ENCODE measurements at places on chromosomes 12 and 14.

DNA sequence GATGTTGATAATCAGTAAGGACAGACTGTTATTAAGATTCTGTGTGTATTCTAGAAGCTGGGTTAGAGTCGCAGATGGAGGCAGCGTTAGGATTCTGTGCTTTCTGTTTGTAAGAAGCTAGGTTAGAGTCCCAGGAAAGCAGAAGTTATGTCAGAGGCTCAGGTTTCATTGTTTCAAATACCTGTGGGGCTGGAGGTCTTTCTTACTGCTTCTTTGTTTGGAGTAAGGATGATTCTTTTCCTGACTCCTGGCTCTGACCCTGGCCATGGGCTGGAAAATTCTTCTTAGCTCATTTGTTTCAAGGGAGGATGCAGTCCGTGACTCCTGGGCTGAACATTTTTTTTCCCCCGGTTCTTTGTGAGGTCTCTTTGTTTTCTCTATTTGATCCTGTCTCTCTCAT lies 5.2 kb downstream of the MUCL1 start:
- DNase-seq = no peak

- DNase-seq = no peak
These were observed 35.0 kb downstream of the ITPR2 start for GRCh38 chr12:26798023-26798422.

- DNase-seq = peak; percentile 68
These were observed 23.7 kb upstream of the IFT81 start for GRCh38 chr12:110100315-110100970.

- DNase-seq = no peak
These were observed 1135.8 kb downstream of the BCL11B start for GRCh38 chr14:98136012-98136789.

DNA sequence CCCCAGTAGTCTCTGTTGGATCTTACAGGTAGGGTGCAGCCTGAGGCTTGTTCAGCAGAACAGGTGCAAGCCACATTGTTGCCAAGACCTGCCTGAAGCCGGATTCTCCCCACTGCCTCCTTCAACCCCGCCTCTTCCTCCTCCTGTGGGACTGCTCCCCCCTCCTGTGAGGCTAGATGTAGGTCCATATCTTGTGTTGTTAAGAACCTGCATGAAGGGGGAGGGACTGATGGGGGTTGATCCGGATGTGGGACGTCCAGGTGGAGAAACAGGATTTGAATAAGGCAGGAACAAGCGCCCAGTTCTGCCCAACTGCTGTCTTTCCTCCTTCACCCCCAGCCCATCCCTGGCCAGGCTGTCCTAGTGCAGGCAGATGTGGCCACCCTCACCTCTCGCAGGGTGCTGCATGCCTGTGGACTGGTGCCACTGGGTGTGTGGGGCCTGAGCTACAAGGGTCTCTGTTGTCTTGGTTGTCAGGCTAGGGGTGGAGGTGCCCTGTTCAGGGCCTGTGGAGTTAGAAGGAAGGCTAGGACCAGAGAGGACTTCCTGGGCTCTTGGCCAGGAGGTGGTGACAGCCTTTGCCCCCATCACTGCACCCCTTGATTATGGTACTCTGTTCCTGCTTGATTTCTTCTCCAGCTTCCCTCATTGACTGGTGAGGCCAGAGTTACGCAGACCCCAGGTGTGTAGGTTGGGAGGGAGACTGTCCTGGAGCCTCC lies 1.4 kb downstream of the NR4A1 start:
- DNase-seq = no peak

DNA sequence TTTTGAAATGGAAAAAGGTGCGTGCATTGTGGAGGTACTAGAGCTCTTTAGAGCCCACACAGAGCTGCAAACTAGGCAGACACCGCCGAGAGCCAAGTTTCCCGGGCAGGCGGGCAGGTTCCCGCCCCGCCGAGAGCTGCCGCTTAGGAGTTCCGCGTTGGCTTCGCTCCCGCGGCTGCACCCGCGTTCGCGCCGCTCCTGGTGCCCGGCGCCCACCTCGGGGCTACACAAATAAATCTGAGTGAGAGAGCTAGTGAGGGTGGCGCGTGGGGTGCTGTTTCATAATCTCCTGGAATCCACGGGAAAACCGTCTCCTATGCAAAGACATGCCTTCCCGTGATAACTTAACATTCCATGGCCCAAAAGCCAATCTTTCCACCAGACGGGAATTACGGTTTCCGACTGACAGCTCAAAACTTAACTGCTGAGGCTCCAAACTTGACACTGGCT lies 645 bp downstream of the KITLG start:
- DNase-seq = peak; percentile 26

DNA sequence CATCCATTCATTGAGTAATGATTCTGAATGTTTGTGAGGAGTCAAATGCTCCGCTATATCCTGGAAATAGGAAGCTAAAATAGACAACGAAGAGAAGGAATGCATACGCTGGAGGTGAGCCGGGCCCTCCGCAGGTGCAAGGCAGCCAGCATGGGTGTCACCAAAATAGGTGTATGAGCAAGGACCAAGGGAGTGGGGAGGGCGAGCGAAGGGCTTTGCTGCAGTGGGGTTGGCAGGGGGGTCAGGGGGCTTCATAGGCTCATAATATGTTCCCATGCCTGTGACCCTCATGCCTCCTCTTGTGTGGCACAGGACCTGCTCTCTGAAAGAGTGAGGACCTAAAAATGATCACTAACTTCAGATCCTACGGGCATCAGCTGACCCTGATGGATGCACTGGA lies 73.0 kb downstream of the PRMT8 start:
- DNase-seq = no peak

DNA sequence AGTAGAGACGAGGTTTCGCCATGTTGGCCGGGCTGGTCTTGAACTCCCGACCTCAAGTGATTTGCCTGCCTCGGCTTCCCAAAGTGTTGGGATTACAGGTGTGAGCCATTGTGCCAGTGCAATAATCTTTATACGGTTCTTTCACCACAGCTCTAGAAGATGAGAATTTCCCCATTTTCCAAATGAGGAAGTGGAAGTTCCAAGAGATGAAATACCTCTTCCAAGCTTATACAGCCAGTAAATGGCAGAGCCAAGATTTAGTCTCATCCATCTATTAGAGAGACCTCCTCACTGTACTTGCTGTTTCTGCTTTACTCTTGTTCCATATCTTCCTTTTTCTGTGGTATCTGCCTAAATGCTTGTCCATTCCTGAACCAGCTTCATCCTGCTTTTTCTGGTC lies 3.1 kb upstream of the LMNTD1 start:
- no peak for DNase-seq

- no peak for DNase-seq
These were observed 97.0 kb downstream of the ZFP36L1 start for GRCh38 chr14:68695856-68696255.

DNA sequence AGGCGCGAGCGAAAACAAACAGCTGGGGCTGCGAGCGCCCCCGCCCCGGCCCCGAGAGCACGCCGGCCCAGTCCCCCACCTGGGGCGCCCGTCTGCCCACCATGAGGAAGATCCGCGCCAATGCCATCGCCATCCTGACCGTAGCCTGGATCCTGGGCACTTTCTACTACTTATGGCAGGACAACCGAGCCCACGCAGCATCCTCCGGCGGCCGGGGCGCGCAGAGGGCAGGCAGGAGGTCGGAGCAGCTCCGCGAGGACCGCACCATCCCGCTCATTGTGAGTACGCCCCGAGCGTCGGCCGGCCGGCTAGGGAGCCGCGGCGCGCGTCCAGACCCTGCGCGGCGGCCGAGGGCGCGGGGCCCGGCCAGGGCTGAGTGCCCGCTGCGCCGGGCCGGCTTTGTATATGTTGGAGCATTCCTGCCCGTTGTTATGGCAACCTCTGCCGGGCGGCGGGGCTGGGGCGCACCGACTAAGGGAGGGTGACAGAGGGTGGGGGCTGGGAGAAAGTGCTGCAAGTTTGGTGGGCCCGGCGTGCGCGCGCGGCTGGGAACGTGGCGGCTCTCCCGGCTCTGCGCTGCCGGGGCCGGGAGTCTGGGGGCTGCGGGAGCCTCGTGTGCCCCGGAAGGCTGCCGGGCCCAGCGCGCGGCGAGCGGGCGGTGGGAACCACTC lies 367 bp downstream of the GALNT16 start:
- DNase-seq = peak; percentile 52

- DNase-seq = no peak
These were observed 63.9 kb downstream of the FUT8 start for GRCh38 chr14:65476273-65476941.

DNA sequence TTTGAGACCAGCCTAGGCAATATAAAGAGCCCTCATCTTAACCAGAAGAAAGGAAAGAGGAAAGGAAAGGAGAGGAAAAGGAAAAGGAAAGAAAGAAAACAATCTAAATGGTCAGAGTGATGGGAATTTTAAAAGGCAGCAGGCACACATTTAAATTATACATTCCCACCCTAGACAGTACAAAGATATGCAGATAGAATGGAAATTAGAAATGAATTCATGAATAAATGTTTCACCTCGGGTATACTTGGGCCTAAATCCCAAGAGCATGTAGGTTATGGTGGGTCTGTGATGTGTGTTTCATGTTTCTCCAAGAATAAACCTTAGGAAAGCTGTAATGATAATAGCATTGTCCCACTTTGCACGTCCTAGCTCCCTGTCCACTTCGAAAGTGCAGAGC lies 104.6 kb upstream of the SLCO1C1 start:
- no peak for DNase-seq

- peak; percentile 36 for DNase-seq
These were observed 24.6 kb upstream of the UBC start for GRCh38 chr12:124939079-124939420.

DNA sequence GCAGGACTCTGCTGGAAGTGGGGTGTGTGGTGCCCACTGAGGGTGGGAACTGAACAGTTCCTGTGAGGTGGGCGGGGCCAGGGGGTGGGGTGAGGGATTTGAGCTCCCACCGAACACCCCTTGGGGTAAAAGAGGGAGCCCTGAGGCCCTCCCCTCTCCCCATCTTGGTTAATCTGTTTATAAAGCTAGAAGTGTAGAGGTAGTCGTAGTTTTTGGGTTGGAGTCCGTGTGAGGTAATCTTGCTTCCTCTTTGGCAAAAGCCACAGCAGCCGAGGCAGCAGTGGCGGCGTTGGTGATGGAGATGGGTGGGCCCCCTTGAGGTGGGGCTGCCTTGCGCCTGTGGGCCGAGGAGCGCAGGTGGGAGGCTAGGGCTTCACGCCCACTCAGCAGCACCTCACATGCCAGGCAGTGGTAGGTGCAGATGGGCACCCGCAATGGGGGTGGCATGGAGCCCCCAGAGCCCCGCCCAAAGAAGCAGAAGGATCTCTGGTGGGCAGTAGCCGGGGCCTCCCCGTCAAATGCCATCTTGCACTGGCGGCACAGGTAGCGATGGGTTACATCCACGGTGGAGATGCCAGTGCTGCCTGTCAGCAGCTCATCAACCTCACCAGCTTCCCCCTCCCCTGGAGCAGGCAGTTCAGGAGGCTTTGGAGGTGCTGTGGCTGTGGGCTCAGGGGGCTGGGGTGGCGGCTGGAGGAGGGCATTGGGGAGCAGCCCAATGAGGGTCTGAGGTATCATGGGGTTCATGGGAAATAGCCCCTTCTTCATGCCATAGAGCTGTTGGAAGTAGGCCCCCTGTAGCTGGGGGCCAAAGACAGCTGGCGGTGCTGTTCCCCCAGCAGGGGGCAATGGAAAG lies 29.6 kb downstream of the ZFHX2 start:
- no peak for DNase-seq

GRCh38 chr12:27869567-27869966 lies 89.5 kb upstream of the MANSC4 start:
- no peak for DNase-seq

- no peak for DNase-seq
These were observed 15.9 kb downstream of the PYROXD1 start for GRCh38 chr12:21453312-21453852.

GRCh38 chr12:64608901-64609535 lies 1.3 kb upstream of the RASSF3 start:
- peak; percentile 59 for DNase-seq

- DNase-seq = no peak
These were observed 23.2 kb upstream of the RAP1B start for GRCh38 chr12:68587448-68587873.

- peak; percentile 20 for DNase-seq
These were observed 139.7 kb downstream of the SLCO1B3 start for GRCh38 chr12:20950248-20950647.

GRCh38 chr12:124610021-124610612 lies 42.7 kb upstream of the NCOR2 start:
- DNase-seq = no peak

DNA sequence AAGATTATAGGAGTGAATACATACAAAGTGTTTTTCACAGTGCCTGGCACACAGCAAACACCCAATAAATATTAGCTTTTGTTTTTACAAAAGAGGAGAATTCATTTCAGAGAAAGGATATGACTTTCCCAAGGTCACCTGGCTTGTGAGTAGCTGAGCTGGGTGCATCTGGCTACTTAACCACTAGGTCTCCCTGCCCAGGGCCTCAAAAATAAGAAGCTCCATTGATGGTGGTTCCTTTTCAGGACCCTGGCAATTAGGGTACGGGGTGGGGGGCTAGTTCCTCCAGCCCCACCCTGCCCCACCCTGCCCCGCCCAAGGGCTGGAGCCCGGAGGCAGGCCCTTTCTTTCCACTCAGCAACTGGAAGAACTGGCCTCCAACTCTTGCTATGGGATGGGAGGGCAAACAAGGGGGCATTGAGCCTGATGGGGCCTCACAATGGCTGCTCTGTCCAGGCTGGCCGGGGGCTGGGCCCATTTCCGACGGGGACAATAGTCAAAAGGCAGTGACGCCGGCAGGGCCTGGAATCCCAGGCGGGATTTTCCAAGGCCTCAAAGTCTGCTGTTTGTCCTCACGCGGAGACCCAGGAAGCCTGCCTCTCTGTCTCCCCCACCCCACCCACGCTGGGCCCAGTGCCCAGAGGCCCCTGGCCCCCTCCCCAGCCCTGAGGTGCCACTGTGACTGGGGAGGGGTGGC lies 8.2 kb upstream of the ATG101 start:
- DNase-seq = no peak

DNA sequence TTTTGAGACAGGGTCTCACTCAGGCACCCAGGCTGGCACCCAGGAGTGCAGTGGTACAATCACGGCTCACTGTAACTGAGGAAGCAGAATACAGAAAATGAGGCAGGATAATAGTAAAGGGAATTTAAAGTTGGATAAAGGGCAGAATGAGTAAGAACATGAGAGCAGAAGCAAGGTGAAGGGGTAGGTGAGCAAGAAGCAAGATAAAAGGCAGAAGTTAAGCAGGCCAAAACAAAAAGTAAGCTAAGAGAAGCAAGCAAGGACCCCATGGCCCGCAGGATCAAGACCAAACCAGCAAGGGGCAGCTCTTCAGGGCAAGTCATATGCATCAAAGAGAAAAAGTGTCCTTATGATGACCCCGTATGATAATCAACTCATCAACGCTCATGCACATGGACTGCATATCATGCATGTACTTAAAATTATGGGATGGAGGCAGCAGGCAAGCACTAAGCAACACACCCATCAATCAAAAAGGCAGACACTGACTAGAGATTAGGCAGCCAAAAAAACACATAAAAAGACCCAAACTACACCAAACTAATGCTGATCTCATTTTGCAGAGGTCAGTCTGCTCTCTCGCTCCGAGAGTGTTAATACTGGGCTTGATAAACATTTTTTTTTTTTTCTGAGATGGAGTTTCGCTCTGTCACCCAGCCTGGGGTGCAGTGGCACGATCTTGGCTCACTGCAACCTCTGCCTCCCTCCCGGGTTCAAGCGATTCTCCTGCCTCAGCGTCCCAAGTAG lies 11.6 kb downstream of the TIMELESS start:
- no peak for DNase-seq

Data from HEK293T (cell line).